ENCODE measurements at places on chromosomes 7 and 10. TPM values are rescaled to one million over a fixed set of nuclear protein-coding genes. Genes with fewer than 3 reads are reported as not detected.

The COL1A2 gene
- total RNA-seq, result 1.6 TPM

The DMTF1 gene
- total RNA-seq, result 43.7 TPM

The TRPV5 gene
- not detected for total RNA-seq

The ADGRA1 gene
- not detected for total RNA-seq

The CCZ1 gene
- total RNA-seq, result 109 TPM

The ZNF727 gene
- total RNA-seq, result 0.18 TPM

The LRRN3 gene
- total RNA-seq, result 39.2 TPM

The ZNF92 gene
- total RNA-seq, result 10.4 TPM

The PSD gene
- 2.3 TPM for total RNA-seq

The MMRN2 gene
- 0.18 TPM for total RNA-seq

The TMEM26 gene
- not detected for total RNA-seq

GRCh38 chr10:47095211-47095610 lies 184.0 kb downstream of the PTPN20 start:
- no peak for DNase-seq

DNA sequence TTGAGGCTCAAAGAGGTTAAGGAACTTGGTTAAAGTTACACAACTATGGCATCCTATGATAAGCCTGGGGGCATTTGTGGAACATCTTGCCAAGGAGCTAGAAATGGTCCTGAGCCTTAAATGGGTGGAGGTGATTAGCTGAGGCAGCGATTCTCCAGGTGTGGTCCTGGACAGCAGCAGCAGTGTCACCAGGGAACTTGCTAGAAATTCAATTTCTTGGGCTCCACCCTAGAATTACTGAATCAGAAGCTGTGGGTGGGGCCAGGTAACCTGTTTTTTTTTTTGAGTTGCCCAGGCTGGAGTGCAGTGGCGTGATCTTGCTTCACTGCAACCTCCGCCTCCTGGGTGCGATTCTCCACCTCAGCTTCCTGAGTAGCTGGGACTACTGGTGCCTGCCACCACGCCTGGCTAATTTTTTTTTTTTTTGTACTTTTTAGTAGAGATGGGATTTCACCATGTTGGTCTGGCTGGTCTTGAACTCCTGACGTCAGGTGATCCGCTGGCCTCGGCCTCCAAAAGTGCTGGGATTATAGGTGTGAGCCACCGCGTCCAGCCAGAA lies 13.1 kb downstream of the RPS24 start:
- DNase-seq, result no peak

- DNase-seq, result no peak
Measured at GRCh38 chr7:50491209-50491608, 41.1 kb upstream of the FIGNL1 start.

DNA sequence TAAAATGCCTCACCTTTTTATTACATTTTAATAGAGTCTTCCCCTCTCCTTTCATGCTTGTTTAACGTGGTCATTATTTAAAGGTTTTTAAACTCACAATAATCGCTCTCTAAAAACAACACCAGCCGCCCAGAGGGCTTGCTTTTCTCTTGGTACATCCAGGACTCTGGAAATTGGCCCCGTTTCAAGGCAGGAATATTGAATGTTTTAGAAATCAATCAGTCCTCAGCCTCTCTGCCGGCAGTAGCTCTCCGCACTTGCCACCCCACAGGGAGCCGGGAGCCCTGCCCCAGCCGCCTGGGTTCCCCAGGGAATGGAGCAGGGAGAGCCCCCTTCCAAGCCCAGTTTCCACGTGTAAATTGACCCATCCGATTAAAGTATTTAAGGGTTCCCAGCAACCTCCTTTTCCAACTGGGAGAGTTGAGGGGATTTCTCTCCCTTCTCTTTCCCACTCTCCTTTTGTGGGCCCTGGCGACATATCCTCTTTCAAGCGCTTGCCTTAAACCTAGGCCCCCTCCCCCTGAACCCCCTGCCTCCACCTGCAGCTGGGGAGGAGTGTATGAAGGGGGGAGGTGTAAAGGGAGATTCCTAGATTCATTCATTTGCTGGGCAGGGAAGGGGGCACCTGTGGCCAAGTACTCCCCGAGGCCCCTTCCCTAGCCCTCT lies 1.9 kb downstream of the FGF8 start:
- no peak for DNase-seq

- DNase-seq, result no peak
Measured at GRCh38 chr10:43308986-43309385, 42.1 kb upstream of the RASGEF1A start.

- DNase-seq, result no peak
Measured at GRCh38 chr7:43302211-43302711, 189.8 kb downstream of the HECW1 start.

DNA sequence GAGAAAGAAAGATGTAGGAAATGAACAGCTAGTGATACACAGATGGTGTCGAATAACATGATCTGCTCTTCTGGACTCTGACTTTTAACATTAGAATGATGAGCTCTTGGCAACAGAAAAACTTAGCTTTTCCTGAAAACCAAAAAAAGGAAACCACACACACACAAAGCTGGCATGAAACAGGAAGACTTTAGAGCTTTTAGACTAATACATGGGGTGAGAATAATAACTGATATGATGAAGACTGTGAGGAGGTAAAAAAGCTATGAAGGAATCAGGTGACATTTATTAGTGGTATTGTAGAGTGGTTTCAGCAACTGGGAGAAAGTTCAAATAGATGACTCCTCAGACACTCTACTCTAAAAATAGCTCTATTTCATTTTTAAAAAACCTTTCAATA lies 491.9 kb downstream of the PARD3 start:
- DNase-seq, result no peak

- no peak for DNase-seq
Measured at GRCh38 chr10:35005868-35006267, 84.3 kb downstream of the CUL2 start.

DNA sequence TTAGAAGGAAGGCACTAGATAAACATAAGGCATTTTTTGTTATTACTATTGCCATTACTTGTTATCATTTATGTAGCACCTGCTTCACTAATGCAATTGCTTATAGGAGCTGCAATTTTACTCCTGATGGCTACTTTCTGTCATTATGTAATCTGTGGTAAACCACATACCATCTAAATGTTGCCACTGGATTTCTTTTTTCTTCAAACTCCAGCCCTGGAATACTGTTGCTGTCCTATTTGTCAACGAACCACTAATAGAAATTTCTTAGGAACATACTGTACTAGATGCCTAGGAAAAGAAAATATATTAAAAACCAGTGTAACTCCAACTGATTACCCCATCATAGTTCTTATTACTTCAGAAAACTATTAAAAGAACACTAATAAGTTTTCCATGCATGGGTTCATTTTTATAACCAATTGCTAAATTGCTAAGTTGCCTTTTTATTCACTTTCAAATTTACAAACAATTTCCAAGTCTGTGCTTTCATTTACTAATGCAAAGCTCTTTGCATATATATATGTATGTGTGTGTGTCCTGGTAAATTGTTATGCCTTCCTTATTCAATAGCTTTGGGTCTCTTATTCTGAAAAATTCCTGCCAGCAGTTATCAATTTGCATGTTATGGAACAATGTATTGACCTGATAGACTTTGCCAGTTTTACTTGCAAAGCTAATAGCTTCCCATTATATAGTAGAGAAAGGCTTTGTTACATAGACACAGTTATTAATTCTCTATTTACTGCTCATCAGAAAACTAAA lies 287.4 kb downstream of the EXOC4 start:
- DNase-seq, result no peak

GRCh38 chr10:4385231-4385870 lies 440.7 kb upstream of the AKR1E2 start:
- DNase-seq, result no peak

DNA sequence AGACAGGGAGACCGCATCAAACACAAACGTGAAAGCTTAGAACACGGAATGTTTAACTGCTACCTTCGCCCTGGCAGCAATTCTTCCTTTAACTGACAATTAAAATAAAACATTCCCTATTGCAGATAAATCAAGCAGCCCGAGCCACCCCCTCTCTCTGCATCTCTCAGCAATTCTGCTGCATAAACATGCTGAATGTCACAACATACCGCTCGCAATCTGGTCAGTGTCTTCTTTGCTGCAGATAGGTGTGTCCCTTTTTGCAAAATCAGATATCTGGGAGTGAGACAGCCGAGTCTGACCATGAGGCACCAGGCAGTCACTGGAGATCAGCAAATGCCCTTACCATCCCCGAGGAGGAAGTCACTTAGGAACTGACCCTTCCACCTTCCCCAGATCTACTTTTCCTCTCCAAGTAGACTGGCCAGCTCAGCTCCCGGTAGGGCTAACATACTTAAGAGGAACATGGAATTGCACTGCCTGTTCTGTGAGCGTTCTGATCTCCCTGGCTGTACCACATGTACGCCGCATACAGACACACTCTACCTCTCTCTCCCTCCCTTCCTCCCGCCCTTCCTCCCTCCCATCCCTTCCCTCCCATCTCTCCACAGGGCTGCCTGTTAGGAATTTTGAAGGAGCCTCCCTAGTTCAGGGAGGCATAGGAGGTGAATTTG lies at the start of gene FRMD4A:
FRMD4A (minus strand) TSS at position 537 of the 674 bp plus-strand sequence.
- no peak for DNase-seq

GRCh38 chr10:67697724-67698131 lies 1.7 kb upstream of the CTNNA3 start:
- no peak for DNase-seq

- no peak for DNase-seq
Measured at GRCh38 chr10:48389846-48390557, 83.5 kb downstream of the MAPK8 start.

DNA sequence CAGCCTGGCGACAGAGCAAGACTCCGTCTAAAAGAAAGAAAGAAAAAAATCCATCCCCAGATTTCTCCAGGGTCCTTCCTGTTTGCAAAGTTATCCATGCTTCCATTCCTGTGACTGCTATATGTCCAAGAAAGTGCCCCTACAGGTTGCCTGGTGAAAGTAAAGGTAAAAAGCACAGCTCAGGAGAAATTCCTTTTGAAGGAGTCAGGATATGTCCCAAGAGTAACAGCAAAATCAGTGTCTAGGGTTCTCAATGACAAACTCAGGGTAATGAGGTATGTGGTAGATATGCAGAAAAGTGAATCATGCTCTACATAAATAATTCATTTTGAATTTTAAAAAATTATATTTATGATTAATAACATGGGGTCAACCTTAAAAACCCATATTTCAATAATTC lies 91.5 kb downstream of the CTTNBP2 start:
- DNase-seq, result no peak

DNA sequence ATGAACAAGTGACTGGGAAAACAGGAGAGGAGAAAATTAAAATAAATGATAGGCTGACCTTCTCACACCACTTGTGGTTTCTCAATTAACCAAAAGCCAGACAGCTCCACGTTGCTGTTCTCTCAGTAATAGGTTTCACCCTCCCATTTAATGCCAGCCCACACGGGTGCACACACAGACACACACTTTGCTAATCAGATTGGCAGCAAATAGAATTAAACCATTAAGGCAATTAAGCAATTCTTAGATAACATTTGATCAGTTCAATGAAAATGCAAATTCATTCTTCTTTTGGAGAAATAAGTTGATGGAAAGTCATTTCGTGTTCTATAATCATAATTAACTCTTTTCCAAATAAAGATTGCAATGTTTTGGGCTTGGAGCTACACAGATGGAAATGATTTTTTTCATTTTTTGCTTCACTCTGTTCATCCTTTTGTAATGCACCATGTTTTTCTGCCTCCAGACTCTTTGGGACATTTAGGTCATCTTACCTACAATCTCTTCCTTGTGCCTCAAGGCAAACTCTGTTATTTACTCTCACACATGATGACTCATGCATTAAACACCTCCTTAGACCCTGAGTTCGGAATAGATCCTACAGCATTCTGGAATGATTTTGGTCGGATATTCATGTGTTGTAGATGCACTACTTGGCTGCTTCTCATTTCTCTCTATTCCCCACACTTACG lies 700.7 kb downstream of the AUTS2 start:
- DNase-seq, result no peak

- DNase-seq, result no peak
Measured at GRCh38 chr10:101280511-101280910, 51.2 kb upstream of the LBX1 start.

DNA sequence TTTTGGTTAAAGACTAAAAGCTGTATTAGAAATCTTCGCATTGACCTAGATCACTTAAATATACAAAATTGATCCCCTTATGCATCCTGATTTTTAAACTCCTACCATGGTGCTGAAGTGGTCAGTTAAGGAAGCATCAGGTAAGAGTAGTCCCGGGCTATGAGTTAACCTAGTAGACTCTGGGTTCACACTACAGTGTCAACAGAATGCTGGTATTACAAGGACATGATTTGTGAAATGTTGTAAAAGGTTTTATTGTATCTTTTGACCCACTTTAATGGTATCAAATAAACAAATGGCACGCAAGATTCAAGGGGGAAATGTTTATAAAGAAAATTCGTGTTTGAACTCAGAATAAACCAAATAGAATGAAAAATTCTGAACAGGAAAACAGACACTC lies 36.8 kb downstream of the RTKN2 start:
- no peak for DNase-seq

DNA sequence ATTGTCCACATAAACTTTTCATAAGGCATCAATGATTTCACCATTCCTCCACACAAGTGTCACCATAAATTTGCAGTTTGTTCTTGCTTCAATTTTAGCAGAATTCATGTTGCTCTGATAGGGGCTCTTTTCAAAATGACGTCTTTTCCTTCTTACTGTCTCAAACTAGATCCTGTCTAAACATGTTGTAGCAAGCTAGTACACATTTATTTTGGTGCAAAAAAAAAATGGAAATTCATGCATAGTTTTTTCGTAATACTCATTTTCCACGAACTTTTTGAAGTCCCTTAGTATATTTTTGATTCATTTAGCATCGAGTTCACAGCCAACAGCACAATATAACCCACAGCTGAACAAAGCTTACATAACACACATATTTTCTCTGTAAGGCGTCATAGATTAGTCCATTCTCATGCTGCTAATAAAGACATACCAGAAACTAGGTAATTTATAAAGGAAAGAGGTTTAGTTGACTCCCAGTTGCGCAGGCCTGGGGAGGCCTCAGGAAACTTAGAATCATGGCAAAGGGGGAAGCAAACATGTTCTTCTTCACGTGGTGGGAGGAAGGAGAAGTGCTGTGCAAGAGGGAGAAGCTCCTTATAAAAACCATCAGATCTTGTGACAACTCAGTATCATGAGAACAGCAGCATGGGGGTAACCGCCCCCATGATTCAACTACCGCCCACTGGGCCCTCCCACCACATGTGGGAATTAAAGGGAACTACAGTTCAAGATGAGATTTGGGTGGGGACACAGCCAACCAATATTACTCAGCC lies 301.5 kb downstream of the CCDC3 start:
- DNase-seq, result no peak

- no peak for DNase-seq
Measured at GRCh38 chr7:74197449-74198124, 12.2 kb upstream of the LAT2 start.

Measured in activated T-cell treated with anti-CD3 and anti-CD28 coated beads, Interleukin-2, amount 50 U/mL, for 4 hours (primary cell).